Mammary epithelial cell (primary cell): ENCODE measurements at places on chromosomes 5 and 9. TPM values are rescaled to one million over a fixed set of nuclear protein-coding genes. Genes with fewer than 3 reads are reported as not detected.
A peak's percentile ranks its signal among the peaks of the same experiment; 100 is the strongest.

- no peak for DNase-seq
These were observed 13.7 kb upstream of the TLX3 start for GRCh38 chr5:171295299-171295698.

DNA sequence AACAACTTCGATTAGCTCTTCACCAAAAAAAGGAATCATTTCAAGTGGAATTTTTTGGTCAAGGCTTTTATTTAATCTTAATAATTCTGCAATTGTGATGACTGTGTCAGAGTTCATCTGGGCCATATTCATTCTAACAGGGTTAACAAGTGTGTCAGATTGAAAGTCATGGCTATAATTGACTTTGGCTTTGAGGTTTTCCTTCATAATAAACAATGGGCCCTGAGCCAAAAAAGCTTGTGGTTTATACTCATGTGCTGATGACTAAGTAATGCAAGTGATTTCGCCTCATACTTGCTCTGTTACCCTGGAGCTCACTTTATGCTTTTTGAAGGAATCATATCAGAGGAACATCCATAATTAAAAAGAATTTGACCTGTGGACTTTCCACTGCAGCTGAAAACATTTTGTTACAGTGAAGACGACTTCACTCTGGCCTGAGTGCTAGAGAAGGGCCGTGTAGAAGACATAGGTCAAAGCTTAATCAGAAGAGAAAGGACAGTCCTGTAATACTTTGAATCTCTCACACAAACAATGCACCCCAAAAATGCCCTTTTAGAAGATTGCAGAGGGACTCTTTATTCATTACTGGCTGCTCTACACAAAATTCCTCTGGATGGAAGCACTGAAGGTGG, 101.7 kb downstream of the GDNF start:
- DNase-seq, result peak; percentile 92

Gene C5
- 1.6 TPM in 2 replicates for total RNA-seq

GRCh38 chr5:82355496-82355895, 77.3 kb upstream of the RPS23 start:
- DNase-seq, result no peak

Gene MATR3
- 105 and 118 TPM in 2 replicates for total RNA-seq

DNA sequence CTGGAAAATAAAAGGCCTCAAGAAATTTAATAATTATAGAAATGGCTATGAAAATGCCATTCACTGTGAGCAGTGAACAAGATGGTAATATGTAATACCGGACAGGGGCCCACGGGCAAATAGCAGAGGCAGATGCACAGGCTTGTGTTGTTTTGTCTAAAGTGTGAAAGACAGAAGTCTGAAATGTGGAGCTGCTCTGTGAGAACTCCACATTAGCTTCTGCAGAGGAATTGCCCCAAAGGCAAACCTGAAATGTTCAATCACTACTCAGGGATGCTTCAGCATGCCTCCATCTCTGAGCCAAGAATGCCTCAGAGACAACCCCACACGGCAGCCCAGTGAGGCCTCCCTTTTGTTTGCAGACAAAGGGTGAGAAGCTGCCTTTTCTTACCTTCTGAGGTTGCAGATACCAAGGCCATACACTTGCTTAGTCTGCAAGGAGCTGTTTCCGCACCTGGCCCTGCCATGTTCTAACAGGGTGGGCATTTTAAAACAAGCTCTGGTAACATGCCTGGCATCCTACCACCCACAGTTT, 124.3 kb upstream of the CXCL14 start:
- DNase-seq, result peak; percentile 33

DNA sequence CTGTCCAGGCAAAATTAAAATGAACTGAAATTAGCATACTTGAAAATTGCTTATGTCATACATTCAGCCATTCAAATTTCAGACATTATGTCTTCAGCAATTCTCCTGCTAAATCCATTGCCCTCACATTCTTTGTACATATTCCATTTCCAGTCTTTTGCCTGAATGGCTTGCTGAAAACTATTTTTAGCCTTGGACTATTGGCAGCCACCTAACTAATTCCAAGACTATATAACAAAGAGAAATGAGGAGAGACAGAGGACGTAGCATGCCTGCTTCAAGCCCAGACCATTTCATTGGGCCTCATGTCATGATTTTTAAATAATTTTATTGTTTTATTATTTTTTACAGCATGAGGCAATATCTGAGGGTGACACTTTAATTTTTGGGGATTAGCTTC, 100.3 kb downstream of the MRPS30 start:
- no peak for DNase-seq

GRCh38 chr9:86747711-86748110, 199.6 kb downstream of the GAS1 start:
- DNase-seq, result no peak

DNA sequence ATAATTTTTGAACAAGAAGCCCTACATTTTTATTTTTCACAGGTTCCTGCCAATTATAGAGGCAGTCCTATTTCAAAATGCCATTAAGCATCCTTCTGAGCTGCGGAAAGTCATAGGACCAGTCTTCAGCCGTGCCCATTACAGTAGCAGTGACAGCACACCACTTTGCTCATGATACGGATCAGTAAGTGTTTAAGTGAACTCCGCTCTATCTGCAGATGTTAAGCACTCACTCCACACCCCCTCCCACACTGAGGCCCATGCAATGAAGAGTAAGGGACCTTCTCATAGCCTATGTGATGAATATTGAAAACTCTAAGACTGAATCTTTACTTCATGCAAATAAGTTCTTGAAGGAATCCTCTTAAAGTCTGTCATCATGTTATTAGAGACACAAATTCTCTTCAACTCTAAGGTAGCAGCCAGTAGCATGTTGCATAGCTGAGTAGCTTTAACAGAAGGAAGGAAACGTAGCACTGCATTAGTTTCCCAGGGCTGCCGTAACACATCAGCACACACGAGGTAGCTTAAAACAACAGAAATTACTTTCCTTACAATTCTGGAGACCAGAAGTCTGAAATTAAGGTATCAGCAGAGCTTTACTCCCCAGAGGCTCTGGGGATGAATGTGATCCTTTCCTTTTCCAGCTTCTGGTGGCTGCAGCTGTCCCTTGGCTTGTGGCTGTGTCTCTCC, 20.3 kb upstream of the TAF11L2 start:
- DNase-seq, result no peak

DNA sequence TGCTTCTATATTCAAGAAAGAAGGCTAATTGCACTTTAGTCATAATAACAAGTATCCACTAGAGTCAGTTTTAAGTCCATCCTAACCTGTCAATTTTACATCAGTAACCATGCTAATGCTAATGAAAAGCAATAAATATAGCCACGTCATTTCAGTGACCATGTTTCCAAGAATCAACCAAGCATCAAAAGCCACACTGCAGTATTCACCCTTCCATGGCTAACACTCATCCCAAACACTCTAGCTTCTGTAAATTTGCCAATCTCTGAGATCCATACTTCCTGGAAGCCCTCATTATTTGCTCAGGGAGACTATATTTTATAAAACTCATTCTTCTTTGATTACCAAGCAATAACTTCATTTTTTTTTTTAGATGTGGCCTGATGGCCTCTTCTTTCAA, 712.0 kb downstream of the CETN3 start:
- no peak for DNase-seq

DNA sequence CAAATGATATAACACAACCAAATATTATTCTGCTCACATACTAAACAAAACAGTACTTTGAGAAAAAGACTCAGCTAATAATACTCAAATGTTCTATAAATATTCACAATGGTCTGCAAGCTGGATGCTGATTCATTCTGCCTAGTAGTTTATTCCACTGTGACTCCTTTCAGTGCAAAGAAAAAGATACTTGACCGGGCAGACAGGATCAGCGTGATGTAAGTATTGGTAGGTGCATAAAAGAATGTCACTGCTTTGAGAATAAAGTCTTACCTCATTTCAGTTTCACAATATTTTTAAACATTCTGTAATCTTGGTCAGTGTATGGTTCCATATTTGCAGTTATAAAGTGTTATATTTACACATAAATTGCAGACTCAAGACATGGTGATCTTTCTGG, 223.0 kb upstream of the NUDT12 start:
- no peak for DNase-seq

DNA sequence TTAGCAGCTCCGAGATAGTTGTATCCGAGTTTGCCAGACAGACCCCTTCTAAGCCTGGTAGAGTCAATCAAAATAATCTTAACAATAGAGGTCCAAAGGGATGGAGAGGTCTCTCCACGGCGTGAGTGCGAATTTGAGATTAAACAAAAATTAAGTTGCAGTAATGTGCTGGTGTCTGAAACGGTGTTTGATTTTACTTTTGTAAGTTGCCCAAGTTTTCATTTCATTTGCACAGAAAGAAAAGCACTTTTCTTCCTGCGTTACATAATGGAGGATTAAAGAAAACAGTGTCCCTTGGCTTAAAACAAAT, 1.2 kb downstream of the IRX1 start:
- DNase-seq, result no peak

GRCh38 chr9:123861086-123861755, 68.7 kb downstream of the DENND1A start:
- DNase-seq, result no peak

DNA sequence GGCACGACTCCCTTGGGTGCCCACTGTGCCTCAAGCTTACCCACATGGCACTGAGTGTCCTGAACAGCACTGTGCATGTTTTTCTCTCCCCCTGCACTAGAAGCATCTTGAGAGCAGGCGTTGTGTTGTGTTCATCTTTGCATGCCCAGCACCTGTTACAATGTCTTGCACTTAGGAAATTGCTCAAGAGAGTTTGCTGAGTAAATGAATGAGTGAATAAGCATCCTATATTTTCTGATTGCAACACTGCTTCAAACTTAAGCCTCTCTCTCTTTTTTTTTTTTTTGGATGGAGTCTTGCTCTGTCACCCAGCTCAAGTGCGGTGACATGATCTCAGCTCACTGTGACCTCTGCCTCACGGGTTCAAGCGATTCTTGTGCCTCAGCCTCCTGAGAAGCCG, 94.5 kb downstream of the LMNB1 start:
- DNase-seq, result peak; percentile 1

Gene NRARP
- 0.50 TPM for total RNA-seq

GRCh38 chr5:97377582-97377981, 194.5 kb upstream of the RIOK2 start:
- DNase-seq, result no peak

- DNase-seq, result peak; percentile 75
These were observed 419.7 kb downstream of the CHSY3 start for GRCh38 chr5:130323804-130324454.

DNA sequence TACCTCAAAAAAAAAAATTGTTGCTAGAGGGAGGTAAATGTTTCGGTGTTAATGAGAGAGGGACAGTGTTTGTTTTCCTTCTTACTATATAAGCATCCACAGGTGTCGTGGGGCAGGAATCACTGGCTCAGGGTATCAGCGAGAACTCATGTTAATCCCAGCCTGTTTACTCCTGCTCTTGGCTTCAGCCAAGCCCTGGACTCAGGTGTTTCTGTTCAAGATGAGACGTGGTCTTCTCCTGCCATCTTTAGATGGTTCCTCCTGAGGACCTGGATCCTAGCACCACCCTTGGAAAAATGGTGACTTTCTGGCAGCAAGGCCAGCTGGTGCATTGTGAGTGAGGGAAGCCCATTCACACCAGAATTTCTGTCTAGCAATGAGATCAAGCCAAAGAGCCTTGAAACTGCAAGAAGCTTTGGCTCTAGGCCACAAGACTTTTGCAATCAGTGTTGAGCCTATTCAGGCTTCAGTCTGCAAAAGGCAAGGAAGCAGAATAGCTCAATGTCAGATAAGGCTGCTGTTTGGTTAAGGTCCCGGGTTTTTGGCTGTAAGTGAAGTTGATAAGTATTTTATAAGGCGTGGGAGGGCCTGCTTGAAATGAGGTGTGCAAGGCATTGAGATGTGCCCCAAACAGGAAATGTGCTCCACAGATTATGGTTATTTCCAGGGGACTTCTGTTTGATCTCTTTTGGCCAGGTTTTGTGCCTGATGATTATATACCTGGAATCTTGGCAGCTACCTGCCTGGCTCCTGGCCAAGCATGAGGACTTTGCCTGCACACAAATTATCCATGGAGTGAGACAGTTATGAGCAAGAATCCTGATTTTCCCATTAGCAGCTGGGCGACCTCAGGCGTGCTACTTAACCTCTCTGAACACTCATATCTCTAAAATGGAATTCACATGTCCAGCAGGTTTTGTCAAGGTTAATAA, 99.8 kb downstream of the TENT4A start:
- no peak for DNase-seq

Gene IL7R
- 1.6 and 9.2 TPM in 2 replicates for total RNA-seq

GRCh38 chr9:80074439-80074838, 502.7 kb downstream of the TLE4 start:
- DNase-seq, result no peak

DNA sequence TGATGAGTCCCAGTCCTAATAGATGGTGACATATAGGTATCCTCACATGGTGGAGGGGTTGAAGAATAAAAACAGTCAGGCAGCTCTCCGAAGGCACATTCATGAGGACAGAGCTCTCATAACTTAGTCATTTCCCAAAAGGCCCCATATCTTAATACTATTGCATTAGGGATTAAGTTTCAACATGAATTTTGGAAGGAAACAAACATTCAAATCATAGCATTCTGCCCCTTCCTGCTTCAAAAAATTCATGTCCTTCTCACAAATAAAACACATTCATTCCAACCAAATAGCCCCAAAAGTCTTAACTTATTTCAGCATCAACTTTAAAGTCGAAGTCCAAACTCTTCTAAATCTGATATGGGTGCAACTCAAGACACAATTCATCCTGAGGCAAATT, 277.2 kb upstream of the NR4A3 start:
- DNase-seq, result no peak

DNA sequence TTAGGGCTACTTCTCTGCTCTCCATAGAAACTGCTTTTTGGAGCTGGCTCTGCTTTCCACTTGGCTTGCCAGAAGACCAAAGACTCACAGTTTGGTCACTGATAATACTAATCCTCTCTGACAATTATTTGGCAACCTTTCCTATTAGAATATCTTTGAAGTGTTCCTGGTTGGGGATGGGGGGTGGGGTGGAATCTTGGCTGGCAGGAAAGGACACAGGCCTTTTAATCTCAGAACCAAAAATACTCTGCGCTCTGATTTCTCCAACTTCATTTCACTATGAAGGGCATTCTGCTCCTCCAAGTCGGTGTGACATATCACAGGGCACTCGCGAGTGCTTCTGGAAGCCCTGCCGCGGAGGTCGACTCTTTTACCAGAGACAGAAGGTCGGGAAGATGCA, 1329.0 kb upstream of the WWC1 start:
- no peak for DNase-seq

- DNase-seq, result no peak
These were observed 5.8 kb upstream of the C6 start for GRCh38 chr5:41218929-41219657.

Gene CSF1R
- total RNA-seq, result not detected in 2 replicates

Gene CXXC5
- total RNA-seq, result 4.0 and 13.8 TPM in 2 replicates

Gene PLAC8L1
- total RNA-seq, result not detected

DNA sequence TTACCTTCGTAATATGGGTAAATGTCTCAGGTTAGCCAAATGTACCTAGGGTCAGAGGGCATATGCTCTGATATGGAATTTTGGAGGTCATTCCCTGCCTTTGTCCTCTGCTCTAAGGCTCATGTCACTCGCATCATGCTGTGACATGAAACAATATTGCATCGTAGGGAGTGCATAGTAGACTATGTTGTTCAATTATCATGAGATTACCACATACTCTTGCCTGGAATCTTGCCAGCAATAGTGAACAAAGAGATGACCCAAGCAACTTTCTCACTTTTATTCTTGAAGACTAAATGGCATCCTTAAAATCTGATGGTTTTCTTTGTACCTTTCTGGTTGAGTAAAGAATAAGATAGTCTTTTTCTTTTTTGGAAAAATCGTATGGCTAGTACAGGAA, 27.6 kb downstream of the ZNF462 start:
- DNase-seq, result no peak

- DNase-seq, result no peak
These were observed 740.7 kb downstream of the CETN3 start for GRCh38 chr5:89668821-89669220.

- DNase-seq, result no peak
These were observed 375.9 kb downstream of the KIF4B start for GRCh38 chr5:155389498-155389897.
